ENCODE measurements at places on chromosomes 7 and 10.
A peak's percentile ranks its signal among the peaks of the same experiment; 100 is the strongest.

- no peak for DNase-seq
These were observed 110.2 kb downstream of the OR13A1 start for GRCh38 chr10:45204954-45205775.

DNA sequence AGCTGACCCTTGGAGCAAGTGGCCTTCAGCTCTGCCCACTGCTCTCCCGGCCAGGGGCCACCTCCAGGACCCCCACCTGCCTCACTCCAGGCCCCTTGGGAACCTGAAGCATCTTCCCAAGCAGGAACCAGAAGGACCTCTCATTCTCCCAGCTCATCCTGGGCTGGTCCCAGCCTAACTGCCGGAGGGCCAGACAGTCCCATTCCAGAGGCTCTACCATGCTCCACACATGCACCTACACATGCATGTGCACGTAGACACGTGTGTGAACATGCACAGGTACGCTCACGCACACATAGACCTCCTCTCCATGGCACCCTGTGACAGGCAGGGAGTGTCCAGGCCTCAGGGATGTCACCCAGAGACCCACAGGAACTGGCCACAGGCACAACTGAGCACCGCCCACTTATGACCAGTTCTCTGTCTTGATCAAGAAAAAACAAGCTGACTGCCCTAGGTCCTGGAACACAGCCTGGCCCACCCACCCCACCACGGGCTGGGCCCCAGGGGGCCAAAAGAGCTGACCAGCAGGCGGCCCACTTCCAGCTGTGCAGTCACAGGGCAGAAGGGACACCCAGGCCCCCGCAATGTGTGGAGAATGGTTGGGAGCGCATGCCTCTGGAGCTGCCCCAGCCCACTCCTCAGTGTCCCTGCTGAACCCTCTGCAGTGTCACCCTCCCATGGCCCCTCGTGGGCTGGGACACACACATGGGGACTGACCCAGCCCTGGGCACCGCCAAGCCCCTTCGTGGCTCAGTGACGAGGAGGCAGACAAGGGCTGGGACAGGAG lies 43.4 kb downstream of the CAMK2B start:
- DNase-seq, result no peak

DNA sequence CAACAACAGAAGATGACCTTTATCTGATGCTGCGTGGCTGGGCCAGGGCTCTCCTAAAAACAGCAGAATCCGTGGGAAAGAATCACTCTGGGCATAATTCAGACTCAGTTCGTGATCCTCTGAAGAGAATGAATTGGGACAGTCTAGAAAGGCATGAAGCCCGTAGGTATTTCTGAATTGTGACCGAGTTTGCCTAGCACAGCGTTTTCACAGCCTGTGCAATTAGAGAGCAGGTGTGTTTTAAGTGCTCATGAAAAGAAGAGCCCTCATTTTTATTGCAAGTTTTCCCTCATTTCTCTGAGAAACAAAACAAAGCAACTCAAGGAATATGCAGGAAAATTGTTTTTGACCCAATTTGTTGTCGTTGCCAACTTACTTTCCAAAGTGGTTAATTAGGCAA lies 366.2 kb downstream of the WDR11 start:
- no peak for DNase-seq

GRCh38 chr7:70376561-70377031 lies 755.3 kb upstream of the GALNT17 start:
- DNase-seq, result no peak

- DNase-seq, result no peak
These were observed 14.0 kb downstream of the SLC16A12 start for GRCh38 chr10:89521368-89521767.

- DNase-seq, result no peak
These were observed 1.2 kb upstream of the NAMPT start for GRCh38 chr7:106285855-106286492.

- DNase-seq, result no peak
These were observed 41.5 kb downstream of the MINPP1 start for GRCh38 chr10:87546210-87546609.

- DNase-seq, result no peak
These were observed 364.6 kb downstream of the CCSER2 start for GRCh38 chr10:84693006-84693405.

DNA sequence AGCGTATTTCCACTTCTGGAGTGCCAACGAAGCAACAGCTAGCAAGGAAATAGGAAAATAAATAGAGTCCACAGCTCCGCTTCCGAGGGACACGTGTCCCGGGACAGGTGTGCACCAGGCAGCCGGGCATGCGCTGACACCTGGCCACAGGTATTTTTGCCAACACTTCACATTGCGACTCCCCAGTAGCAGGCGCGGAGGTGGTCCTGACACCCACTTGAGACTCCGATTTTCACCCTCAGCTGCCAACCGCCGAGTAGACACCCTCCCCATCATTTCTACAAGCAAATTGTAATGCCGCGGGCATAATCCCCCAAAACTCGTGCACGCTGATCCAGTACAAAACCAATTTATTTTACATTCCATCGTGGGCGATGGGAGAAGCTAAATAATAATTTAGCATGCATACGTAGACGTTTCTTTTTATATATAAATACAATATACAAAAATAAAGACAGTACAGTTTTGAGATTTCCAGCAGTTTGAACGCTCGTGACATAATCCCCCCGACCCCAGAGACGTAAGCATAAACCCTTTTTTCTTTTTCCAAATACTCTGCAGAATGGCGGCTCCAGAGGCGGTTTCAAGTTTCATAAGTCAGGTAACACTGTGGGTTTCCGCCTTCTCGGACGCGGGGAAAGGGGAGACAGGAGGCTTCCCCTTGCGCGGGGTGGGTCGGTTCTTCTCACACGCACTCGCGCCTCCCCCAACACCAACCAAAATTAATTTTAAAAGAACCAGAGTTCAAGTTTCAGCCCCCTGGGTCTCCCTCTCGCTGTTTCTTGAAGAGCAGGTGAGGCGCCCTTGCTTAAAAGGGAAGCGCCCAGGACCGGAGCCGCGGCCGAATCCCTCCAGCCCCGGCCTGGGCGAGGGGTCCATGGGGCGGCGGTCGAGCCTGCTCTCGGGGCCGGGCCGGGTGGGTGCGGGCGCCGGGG lies 5.7 kb downstream of the MNX1 start:
- DNase-seq, result no peak

DNA sequence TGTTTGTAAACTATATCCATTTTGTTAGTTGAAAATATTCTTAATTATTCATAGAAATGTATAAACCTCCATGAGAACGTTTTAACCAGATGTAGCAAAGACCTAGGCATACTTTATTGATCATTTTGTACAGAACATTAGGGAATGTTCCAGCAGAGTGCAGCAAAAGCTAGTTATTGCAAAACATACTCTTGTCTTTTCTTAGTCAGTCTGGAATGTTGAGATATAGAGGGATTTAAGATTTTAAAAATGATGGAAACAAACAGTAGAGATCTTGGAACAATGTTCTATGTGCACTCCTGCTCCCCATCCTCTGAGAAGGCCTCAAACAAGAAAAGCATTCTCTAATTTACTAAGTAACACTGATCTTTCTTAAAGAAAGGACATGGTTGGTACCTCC lies 292.1 kb downstream of the BBS9 start:
- peak; percentile 8 for DNase-seq

GRCh38 chr7:123494193-123494796 lies 40.1 kb downstream of the IQUB start:
- no peak for DNase-seq

- no peak for DNase-seq
These were observed 25.9 kb downstream of the ZNF277 start for GRCh38 chr7:112232212-112232978.

GRCh38 chr10:109919220-109919619 lies 4.1 kb downstream of the XPNPEP1 start:
- no peak for DNase-seq

DNA sequence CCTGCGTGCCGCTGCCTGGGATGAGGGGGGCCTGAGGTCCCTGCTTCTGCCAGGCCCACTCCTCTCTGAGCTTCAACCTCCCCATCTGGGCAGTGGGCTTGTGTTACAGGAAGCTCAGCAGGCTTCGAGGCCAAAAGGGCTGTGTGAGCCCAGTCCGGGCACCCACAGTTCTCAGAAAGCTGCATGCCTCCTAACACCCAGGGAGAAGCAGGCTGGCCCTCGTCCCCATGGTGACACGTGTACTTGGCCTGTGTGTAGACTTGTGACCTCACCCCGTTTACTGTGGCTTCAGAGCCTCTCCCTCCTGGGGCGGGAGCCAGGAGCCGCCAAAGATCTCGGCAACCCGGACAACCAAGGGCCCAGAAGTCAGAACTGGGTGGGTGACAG lies 2.2 kb upstream of the GRIFIN start:
- no peak for DNase-seq

DNA sequence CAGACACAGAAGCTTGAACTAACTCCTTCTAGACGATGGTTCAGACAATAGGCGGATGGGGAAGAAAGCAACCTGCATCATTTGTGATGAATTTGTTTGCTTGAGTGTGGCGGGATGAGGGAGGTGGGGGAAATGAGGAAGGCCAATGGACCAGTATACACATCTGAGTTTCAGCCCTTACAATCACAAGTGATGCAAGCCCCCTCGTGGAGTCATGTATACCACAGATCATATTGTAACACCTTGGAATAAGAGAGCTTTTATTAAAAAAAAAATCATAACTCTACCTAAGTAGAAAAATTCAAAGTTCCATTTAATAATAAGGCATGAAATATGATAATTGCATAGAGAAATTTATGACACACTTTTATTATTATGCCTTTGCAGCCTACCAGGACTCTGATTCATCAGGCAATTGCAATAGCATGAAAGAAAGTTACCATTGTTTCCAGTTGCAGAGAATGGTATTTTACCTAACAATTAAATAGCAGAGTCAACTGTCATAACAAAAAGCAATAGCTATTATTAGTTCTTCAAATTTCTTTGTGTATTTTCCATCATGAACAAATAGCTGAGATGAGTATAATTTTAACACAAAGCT lies 230.2 kb upstream of the AKR1E2 start:
- no peak for DNase-seq

GRCh38 chr10:116059320-116059719 lies 213.7 kb downstream of the GFRA1 start:
- no peak for DNase-seq

DNA sequence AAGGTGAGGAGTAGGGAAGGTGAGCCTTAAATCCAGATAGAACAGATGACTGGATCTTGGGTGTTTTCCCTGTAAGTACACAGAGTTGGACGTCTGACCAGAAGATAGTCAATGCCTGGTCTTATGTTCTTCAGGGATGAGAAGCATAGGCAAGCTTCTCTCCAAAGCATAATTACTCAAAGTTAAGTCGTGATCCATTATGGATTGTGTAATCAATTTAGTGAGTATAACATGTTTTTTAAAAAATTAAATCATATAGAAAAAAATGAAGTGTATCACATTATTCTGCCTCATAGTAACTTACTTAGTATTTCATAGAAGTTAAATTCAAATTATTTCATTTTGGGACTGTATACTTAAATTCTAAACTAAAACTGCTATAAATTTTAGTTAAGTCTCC lies 39.7 kb downstream of the KDM7A start:
- no peak for DNase-seq

DNA sequence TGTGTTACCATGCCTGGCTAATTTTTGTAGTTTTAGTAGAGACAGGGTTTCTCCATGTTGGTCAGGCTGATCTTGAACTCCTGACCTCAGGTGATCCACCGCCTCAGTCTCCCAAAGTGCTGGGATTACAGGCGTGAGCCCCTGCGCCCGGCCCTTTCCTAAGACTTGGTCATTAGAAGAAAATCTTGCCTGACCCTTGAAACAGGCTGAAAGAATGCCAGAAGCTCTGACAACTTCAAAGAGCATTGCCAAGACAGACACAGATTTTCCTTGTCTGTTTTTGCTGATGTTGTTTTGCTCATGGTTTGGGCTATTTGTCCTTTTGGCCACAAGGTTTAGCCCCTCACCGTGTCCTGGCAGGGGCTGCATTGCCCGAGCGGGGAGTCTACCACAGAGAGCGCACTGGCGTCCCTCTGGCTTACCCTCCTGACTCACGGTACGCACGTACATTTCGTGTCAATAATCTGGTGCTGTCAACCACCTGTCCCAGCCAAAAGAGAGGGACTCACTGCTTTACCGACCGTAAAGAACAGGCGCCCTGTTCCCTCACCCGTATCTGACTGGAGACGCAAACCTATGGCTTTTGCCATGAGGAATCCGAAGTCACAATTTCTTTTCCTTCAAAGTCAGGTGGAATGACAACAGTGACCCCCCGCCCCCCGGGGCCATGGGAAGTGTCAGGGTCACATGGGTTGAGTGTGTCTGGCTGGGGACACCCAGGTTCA lies 10.1 kb upstream of the INPP5A start:
- DNase-seq, result no peak

DNA sequence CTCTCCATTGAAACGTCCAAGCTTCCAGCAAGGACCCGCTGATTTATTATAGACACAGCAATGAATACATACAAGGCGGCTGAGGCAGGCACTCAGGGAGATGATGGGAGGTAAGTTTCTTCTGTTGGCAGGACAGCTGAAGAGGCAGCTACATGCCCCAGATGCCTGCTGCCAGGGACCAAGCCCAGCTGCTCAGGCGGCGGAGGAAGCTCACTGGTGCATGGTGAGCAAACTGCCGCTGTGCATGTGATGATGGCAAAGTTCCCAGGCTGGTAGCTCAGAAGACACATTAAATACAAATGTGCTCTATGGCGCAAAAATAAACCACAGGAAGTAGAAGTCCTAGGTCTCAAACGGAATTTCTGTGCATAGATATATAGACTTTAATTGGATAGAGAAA lies 2.3 kb downstream of the DNTT start:
- DNase-seq, result no peak

DNA sequence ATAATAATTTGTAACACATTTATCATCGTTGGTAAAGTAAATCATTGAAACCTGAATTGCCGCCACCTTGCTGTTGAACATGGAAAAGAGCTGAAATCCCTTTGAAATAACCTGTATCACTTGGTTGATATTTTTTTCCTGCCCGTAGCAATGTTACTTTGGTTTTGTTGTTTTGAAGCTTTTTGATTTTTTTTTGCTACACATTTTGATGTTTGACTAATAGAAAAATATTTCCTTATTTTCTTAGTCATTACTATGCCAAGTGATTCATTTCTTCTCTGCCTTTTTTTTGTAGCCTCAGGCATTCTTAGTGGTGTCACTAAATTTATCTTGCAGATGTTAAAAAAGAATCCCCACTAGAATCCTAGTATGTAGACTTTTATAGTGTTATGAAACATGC lies 235.1 kb upstream of the MEOX2 start:
- no peak for DNase-seq

DNA sequence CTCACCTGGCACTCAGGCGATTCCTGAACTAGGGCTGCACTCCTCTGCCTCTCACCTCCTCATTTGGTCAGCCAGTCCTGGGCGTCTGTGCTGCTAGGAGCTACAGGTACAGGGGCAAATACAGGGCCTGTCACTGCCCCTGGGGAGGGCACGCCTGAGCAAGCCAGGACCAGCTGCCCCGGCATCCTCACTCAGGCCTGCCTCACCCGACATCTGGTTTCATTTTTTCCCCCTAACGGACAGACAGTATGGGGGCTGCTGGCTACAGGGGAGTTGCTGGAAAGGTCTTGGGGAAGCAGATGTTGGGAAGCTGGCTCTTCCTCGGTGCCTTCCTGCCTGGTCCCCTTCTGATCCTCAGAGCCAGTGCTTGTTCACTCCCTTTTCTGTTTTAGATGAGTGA lies 77.3 kb upstream of the PPIF start:
- DNase-seq, result no peak

GRCh38 chr10:33040436-33040835 lies 82.4 kb upstream of the ITGB1 start:
- DNase-seq, result no peak

All from skeletal muscle cell (primary cell).